Lung (tissue), 17 donors: ENCODE measurements at places on chromosomes 5 and 9. TPM values are rescaled to one million over a fixed set of nuclear protein-coding genes. Genes with fewer than 3 reads are reported as not detected.

- no peak for DNase-seq
Observed at GRCh38 chr9:38082446-38083287, 13.6 kb upstream of the SHB start.

DNA sequence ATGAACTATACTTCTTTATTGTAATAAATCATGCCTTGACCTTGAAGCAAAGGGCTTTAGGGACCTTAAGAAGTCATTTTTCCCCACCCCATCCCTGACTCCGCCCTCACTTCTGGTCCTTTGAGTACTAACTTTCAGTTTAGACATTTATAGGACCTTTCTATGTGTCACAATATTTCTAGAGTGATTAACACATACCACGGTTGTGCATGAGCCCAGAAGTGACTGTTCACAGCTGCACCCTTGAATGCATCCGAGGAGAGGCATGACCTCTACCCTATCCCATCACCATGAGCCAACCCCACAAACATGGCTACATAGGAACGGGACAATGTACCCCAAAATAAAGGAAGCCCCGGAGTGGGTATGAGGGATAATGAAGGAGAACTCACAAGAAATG, 160.3 kb downstream of the HSD17B3 start:
- no peak for DNase-seq

DNA sequence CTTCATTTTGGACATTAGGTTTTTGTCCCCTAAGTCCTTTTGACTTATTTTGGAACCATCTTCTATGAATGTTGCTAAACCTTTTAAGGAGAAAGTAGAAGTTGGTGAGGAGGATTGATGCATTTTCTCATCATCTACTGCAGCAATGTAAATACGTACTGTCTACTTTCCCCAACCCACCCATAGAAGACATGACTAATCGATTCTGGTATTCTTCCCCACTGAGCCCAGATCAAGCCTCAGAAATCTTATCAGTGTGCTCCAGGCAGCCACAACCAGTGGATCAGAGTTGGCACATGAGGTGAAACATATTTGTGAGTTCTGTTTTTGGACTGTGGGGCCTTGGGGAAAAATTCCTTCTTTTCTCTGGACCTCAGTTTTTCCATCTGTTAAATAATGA, 57.7 kb downstream of the FGF18 start:
- no peak for DNase-seq

DNA sequence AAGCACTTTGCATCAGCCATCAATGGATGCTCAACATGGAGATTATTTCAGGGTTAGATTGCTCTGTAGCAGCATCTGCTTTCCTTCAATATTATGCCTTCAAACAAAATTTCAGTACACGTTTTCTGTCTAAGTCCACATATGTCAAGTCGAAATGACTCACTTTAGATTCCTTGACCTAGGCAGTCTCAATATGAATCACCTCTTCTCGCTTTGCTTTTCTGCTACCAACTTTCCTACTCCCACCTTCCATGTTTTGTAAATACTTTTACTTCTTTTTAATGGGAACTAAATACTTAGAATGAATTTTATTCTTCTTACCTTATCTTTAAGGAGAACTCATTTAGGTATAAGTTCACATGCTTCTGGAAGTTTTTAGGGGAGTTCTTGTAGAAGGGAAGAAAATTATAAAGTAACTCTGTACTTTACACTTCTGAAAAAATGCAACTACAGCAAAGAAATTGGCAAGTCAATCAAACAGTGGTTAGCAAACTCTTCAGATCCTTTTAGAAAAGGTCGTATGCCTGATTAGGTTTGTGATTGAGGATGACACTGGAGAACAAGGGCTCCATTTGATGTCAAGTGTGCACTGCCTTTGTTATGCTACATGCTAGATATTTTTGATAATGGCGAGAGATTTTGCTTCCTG, 478.5 kb upstream of the SMARCA2 start:
- no peak for DNase-seq

SYK gene
- 71.6 TPM for total RNA-seq

STPG3 gene
- total RNA-seq, result not detected

- DNase-seq, result no peak
Observed at GRCh38 chr5:95557841-95558240, 2.9 kb downstream of the ARSK start.

SPINK7 gene
- total RNA-seq, result not detected

GRCh38 chr5:90612919-90613318, 54.3 kb downstream of the ADGRV1 start:
- no peak for DNase-seq

EQTN gene
- not detected for total RNA-seq

DNA sequence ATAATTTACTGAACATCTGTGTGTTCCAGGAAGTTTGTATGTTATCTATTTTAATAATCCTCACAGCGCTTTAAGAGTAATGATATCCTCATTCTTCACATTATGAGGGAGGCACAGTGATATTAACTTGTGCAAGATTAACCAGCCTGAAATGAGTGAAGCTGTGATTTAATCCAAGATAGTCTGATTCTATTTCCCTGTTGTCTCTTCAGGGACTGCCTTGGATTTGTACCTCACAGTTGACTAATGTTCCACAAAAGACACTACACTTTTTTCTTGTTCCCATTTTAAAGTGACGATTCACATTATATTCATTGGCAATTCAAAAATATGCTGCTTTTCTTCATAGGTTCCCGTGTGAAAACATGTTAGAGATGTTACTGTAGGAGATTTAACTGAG, 125.3 kb upstream of the GNA14 start:
- no peak for DNase-seq

PTPN3 gene
- total RNA-seq, result 13.3 TPM

DNA sequence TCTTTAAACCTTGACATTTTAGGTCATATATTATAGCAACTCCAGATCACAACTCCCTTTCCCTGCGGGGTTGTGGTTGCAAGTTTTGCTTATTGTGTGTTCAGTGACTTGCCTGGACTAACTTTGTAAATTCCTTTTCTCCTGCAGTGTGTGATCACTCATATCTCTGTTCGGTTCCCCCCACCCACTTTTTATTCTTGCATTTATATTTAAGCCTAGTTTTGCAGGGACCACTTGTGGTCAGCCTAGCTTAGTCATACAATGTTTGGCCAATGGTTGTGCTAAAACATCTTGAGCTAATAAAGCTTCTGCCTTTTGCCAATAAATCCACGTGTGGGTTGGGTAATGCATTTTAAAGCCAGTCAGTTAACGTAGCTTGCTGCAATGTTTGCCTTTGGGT, 146.5 kb upstream of the IRX4 start:
- DNase-seq, result no peak

DNA sequence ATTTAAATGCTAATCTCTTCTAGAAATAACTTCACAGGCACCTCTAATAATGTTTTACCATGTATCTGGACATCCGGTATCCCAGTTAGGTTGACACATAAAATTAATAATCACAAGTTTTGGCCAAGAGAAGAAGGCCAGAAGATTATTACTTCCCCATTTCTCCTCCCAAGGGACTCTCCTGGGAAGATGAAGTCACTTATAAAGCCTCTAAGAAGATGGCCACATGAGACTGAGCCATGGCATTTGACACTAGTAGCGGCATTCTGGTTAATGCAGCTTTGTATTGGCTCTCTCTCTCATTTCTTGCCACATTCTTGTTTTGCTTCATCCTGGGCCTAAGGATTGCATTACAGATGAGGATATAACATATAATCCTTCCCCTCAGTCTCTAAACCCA, 34.5 kb upstream of the RASA1 start:
- no peak for DNase-seq

DNA sequence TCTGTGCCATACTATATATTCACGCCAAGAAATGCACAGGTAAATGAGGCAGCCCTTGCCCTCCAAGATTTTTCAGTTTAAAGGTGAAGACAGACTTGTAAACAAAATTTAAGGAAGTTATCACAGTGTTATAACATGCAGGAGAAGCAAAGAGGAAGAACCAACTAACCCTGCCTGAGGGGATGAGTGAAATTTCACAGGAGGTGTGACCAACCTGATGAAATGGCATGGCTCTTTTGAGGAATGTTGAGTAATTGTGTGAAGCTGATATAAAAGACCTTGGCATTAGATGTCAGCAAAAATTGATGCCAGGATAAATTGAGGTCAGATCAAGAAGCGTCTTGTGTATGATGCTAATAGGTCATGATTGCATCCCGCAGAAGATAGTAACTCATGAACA, 86.5 kb downstream of the HCN1 start:
- DNase-seq, result no peak

PHF24 gene
- 1.0 TPM for total RNA-seq

- DNase-seq, result no peak
Observed at GRCh38 chr9:33739398-33739797, 56.0 kb upstream of the PRSS3 start.

NUTM2G gene
- total RNA-seq, result not detected

GRCh38 chr9:87223392-87224246, 274.0 kb upstream of the DAPK1 start:
- DNase-seq, result no peak

DNA sequence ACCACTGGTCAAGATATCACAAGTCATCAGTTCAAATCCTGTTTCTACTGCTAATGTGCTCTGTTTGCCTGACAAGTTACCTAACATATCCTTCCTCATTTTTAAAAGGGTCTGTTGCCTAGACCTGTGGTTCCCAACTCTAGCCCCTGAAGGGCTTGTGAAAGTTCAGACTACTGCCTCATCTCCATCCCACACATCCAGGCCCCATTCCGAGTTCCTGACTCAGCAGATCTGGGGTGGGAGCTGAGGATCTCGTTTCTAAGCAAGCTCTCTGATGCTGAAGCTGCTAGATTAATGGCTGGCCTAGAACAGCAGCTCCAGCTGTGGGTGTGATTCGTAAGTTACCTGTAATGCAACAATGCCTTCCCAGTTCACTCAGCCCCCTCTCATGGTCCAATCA, 32.5 kb downstream of the S1PR3 start:
- DNase-seq, result no peak

DNA sequence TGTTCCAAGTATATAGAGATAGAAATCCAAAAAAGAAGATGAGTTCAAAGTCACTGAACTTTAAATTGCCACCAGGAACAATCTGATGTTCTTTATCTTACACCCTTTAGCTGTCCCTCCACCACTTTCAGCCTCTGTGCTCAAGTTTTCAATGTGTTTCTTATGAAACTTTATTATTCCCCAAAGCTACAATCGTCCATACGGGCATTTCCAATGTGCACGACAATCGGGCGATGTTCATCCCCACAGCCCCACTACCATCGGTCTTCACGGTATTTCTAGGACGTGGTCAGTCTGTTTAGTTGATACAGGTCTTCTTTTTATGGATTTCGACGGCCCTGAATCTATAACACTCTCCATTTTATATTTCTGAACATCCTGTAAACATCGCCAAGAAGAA, 238.7 kb upstream of the DAP start:
- no peak for DNase-seq

GRCh38 chr5:166282939-166283338, 2008.5 kb upstream of the WWC1 start:
- no peak for DNase-seq

DNA sequence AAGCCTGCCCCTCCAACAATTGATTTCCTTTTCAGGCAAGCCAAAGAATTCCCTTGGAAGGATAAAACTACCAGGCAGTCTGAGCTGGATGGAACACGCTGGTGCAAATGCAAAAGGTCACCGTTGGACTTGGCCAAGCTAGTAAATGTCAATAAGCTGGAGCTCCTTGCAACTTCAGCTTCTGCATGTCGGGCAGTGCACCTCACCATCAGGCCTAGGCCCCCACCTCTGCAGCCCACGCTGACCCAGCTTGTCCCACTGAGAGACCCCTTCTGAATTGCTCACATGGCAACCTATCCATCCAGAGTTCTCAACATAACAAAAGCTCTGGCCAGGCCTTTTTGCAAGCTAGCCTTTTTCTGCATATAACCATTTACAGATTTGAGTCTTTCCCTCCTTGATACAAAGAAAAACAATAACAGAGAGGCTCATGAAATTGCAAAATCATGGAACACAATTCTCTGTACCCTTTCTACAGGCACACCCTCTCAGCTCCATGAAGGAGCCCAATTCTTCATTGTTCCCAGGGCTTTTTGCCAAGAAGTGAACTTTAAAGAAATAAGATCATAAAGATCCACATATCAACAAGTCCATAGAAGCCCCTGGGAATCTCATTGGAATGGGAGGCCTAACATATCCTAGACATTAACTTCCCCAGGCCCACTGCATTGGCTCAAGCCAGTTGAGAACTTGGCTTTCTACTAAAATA, 123.9 kb upstream of the SLIT3 start:
- no peak for DNase-seq

- no peak for DNase-seq
Observed at GRCh38 chr5:59571067-59571466, 322.5 kb downstream of the PDE4D start.
